AG04449 (cell line): ENCODE measurements at places on chromosomes 1 and 21.

GRCh38 chr1:32929366-32929765 lies 28.2 kb upstream of the TMEM54 start:
- no peak for DNase-seq

DNA sequence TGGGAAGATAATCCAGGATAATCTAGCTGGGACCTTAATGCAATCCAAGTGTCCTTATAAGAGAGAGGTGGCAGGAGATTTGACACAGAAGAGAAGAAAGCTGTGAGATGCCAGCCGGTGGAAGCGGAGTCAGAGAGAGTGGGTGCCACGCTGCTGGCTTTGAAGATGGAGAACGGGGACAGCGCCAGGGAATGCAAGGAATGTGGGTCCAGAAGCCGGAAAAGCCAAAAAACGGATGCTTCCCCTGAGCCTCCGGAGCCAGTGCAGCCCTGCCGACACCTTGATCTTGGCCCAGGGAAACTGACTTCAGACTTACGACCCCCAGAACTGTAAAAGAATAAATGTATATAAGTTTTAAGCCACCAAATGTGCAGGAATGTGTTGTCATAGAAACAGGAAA lies 152.6 kb downstream of the ZNF281 start:
- no peak for DNase-seq

DNA sequence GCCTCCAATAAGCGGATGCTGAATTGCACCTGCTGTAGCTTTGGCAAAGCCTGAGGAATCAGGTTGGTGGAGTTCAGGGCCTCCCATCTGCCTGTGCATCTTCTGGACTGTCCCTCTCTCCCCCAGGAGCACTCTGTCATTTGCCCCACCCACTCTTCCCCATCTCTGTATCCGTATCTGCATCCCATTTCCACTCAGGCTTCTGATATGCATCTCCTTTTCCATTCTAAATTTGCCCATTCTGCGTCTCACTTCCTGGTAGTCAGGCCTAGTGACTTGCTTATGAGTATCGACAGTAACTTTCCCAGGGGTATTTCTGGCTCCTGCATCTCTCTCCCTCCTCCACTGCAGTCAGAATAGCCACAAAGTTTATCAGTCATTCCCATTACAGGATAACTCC lies 15.6 kb downstream of the MR1 start:
- no peak for DNase-seq

DNA sequence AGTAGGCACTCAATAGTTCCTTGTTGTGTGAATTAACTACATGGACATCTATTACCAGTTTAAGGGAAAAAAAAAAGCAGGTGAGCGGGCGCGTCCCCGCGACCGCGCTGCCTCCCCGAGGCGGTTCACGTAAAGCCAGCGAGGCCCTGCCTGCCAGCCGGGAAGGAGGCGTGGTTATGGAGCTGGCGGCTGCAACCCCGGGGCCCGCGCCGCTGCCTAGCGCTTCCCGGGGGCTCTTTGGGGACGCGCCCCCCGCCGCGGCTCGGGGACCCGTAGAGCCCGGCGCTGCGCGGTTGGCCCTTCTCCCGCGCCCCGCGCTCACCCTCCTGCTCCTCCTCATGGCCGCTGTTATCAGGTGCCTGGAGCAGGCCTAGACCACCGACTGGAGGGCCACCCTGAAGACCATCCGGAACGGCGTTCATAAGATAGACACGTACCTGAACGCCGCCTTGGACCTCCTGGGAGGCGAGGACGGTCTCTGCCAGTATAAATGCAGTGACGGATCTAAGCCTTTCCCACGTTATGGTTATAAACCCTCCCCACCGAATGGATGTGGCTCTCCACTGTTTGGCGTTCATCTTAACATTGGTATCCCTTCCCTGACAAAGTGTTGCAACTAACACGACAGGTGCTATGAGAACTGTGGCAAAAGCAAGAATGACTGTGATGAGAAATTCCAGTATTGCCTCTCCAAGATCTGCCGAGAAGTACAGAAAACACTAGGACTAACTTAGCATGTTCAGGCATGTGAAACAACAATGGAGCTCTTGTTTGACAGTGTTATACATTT lies 2.6 kb upstream of the CC2D1B start:
- DNase-seq, result no peak

- peak; percentile 5 for DNase-seq
Observed at GRCh38 chr1:91997607-91998195, 32.1 kb upstream of the EPHX4 start.
